Astrocyte of the spinal cord (primary cell): ENCODE measurements at places on chromosomes 6 and 20.

DNA sequence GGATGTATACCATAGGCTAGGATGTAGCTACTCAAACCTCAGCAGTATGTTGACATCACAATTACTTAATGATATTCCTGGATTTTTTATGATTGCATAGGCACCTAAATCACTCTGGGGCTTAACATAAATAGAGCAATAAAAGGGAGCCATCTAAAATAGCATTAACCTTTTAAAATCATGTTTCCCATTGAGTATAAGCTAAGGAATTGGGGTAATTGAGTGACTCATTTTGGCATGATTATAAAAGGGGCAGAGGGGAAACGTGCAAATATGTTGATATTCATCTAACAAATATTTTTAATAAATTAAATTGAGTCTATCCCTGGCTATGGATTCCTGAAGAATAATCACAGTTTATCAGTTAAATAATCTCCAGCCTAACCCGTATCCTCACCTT, 74.0 kb upstream of the ADGRF1 start:
- DNase-seq, result no peak

- DNase-seq, result no peak
Observed at GRCh38 chr6:811831-812230, 118.9 kb upstream of the EXOC2 start.

DNA sequence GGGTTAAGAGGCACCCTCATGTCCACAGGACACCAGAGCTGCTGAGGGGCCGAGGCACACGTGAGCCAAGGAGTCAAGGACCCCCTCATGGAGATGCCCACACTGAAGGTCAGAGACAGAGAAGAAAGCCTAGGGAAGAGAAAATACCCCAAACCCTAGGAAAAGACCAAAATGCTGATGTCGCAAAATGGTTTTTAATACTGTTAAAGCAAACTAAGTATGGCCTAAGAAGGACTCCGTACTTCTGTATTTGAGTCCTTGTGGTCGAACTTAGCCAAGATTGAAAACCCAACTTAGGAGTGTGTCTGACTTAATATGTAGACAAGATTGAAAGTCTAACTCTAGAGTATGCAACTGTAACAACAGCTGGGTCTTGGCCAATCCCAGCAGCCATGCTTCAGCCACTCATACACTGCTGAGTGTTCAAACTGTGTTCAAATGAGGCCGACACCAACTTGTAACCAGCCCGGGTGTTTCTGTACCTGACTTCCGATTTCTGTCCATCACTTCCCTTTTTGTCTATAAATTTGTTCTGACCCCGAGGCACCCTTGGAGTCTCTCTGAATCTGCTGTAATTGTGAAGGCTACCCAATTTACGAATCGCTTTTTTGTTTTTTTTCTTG, 92.6 kb upstream of the AGPAT4 start:
- no peak for DNase-seq

DNA sequence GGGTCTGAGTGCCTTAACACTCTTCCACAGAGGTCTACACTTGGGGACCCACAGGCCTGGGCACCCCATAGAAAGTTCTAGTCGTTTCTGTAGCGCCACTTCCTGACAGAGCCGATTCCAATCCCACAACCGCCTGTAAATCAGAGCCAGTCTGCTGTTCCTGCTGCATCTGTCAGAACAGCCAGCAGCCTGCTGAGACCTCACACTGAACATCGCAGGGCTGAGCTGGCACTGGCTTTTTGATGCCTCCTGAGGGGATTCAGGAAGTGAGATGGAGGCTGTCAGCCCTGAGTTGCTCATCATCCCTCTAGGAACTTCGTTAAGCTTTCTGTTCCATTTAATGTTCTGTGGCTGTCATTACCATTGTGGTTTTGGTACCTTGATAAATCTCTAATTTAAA, 48.9 kb downstream of the DCBLD1 start:
- DNase-seq, result peak; percentile 56

GRCh38 chr6:53322188-53323029, 26.3 kb downstream of the ELOVL5 start:
- DNase-seq, result peak; percentile 31

- no peak for DNase-seq
Observed at GRCh38 chr20:37229357-37229756, 32.3 kb downstream of the GHRH start.
